ENCODE measurements at places on chromosomes 1 and 21. TPM values are rescaled to one million over a fixed set of nuclear protein-coding genes. Genes with fewer than 3 reads are reported as not detected.

DNA sequence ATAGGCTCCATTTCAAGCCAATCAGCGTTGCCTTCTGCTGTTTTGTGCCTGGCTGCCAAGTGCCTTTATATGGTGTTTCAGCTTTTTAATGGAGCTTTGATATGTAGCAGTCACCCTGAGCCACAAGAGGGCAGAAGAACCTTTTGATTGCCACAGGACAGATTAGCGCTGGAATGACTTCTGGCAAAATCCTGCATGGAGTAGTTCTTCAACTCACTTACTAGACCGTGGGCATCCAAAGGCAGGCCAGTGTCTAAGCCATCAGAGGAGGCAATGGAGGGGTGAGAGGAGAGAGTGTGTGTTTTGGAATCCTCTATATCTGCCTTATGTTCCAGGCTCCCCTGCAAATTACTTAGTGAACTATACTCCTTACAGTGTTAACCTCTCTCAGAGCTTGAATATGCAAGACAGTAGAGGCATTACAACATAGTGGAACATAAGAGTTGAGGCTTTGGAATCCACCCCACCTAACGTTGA, 56.2 kb downstream of the ST3GAL3 start:
- peak; percentile 72 for DNase-seq

DNA sequence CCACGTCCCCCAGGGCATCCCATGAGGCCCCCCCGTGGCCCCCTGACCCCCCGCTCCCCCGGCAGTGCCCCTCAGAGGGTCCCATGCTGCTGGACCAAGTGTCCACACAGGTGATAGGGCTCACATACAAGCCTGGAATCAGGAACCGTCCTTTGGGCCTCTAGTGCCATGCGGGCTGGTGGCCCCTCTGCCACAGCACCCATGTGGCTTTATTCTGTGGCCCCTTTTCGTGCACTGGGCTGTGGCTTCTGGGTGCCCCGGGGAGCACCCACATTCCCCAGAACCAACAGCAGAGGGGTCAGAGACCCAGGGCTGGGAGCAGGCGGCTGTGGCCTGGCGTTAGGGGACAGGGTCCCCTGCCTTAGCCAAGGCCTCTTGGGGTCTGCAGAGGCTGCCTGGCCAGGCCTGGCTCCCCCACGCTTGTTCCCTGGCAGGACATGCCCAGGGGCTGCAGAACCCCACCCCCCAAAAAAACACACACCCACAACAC, 31.7 kb downstream of the SLC19A1 start:
- DNase-seq = peak; percentile 16

Gene OR14K1
- not detected for total RNA-seq

- peak; percentile 69 for DNase-seq
Measured at GRCh38 chr21:44914176-44914874, 6.4 kb downstream of the ITGB2 start.

Gene KRTAP10-4
- total RNA-seq = not detected

DNA sequence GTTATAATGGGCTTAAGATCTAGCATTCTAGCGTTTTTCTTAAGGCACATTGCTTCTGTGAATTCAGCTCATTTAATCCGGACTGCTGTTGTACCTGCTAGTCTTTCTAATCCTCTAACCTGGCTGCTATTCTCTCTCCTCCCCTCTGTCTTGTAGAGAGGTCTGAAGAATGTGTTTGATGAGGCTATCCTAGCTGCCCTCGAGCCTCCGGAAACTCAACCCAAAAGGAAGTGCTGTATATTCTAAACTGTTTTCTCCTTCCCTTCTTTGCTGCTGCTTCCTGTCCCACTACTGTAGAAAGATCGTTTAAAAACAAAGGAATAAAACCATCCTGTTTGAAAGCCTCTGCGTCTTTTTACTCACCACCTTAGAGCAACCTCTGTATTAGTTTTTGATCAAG, 37.3 kb downstream of the CDC42 start:
- no peak for DNase-seq

Gene CASQ2
- 823 TPM for total RNA-seq

- DNase-seq = no peak
Measured at GRCh38 chr1:54047384-54048305, 5.4 kb downstream of the TMEM59 start.

Gene CEP85
- total RNA-seq = 41.0 TPM

DNA sequence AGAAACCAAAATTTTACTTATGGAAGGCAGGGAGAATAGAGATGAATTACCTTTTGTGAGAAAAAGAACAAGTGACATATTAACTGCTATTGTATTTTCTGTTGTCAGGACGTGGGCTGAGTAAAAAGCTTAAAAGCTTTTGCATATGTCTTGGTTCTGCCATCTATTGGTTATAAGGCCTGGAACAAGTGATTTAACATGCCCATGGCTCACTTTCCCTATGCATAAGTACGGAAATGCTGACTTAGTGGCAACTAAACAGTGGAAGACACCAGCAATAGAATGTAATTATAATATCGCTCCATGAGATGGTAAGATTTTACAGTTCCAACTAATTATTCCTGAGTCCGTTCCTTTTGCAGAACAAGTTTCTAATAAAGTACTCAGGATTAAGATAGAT, 6.7 kb upstream of the CTSS start:
- no peak for DNase-seq

- no peak for DNase-seq
Measured at GRCh38 chr1:46298387-46298786, 5.0 kb downstream of the LRRC41 start.

GRCh38 chr1:243525085-243525487, 269.2 kb downstream of the SDCCAG8 start:
- DNase-seq = no peak

Gene AMY2A
- not detected for total RNA-seq

GRCh38 chr1:38587766-38588165, 271.8 kb downstream of the RRAGC start:
- DNase-seq = no peak

- no peak for DNase-seq
Measured at GRCh38 chr1:162649583-162649982, 17.3 kb downstream of the DDR2 start.

Gene NMNAT2
- 32.8 TPM for total RNA-seq

DNA sequence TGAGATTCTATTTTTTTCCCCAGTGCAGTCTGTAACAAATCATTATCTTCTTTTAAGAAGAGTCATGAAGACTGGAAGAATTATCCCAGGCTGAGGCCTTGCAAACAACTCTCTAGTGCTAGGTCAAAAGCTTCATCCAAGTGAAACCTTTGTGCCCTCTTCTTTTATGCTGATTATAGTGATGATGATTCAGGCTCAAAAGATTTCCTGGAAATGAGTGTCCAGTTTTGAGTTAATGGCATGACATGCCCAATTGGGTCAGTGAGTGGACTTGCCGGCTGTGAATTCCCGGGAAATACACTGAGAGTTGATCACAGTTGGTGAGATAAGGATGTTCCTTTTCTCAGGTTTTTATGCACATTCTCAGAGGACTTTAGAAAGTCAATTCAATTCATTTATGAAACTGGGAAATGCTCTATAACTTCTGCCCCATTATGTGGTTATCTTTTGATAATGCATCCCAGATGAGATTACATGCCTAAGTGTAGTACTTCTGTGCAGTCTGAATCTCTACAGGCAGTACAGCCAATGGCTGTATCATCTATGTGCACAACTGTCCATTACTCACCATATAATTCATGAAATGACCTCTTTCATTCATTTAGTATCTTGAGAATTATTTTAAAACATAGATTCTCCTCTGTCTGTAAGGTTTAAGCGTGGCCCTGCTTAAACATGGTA, 66.2 kb downstream of the S1PR1 start:
- no peak for DNase-seq

Gene FMO1
- total RNA-seq = 0.25 TPM

DNA sequence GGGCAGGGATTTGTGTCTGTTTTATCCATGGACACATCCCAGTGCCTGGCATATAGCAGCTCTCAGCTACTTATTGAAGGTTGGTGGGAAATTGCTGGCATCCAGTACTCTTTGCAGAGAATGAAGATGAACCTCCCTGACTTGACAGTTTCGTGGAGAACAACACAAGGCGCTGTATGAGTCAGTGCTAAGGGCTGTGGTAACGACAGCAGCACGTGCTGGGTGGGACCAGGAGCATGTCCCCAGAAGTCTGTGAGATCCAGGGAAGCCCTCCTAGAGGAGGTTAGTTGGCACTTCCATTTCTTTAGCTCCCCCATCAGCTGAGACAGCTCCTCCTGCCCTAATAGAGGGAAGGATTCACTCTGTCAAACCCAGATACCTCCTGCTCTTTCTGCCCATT, 25.9 kb upstream of the IL19 start:
- DNase-seq = no peak

Gene ATF6
- 17.8 TPM for total RNA-seq

- no peak for DNase-seq
Measured at GRCh38 chr1:198677871-198678270, 39.0 kb downstream of the PTPRC start.

Gene CLEC20A
- total RNA-seq = not detected

GRCh38 chr1:74952786-74953185, 181.4 kb upstream of the LHX8 start:
- DNase-seq = no peak

DNA sequence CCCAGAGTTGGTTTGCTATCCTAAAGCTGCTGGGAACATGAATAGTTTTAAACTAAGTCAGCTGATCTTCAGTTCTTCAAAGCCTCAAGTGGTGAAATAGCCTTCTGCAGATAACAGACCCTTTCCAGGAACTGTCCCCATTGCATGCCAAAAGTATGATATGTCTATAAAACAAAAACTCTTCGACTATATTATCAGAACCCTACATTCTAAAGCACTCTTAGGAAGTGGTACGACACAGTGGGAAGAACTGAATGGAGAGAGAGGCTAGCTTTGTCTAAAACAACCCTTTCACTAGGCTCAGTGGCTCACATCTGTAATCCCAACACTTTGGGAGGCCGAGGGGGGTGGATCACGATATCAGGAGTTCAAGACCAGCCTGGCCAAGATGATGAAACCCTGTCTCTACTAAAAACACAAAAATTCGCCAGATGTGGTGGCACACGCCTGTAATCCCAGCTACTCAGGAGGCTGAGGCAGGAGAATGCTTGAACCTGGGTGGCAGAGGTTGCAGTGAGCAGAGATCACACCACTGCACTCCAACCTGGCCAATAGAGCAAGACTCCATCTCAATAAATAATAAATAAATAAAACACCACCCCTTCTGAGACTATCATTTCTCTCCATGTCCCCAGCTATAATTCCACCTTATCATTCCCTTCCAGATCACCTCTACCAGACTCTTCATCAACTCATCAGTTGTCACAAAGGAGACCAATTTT, 2.2 kb upstream of the FRRS1 start:
- no peak for DNase-seq

GRCh38 chr1:45348966-45349677, 8.9 kb upstream of the MUTYH start:
- DNase-seq = peak; percentile 78

DNA sequence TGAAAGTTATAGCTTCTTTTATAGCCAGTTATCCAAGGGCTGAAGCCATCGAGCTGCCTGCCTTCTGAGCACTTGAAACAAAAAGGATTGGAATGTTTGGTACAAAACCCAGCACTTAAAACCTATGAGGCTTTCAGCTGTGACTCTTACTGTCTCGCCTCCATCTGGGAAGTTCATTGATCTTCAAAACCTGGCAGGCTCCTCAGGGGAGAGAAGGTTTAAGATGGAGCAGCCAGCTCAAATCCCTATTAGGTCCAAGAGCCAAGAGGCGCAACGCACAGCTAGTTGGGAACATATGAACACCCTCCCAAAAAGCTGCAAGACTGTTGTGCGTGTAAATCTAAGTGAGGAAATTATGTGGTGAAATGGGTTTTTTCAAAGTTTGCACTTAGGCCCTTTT, 33.4 kb downstream of the BACE2 start:
- DNase-seq = no peak

- DNase-seq = peak; percentile 67
Measured at GRCh38 chr1:178341261-178341956, 155.4 kb downstream of the CLEC20A start.

Gene CTTNBP2NL
- total RNA-seq = 16.2 TPM

Gene MIXL1
- total RNA-seq = not detected

- no peak for DNase-seq
Measured at GRCh38 chr1:200139661-200140250, 112.2 kb downstream of the NR5A2 start.

DNA sequence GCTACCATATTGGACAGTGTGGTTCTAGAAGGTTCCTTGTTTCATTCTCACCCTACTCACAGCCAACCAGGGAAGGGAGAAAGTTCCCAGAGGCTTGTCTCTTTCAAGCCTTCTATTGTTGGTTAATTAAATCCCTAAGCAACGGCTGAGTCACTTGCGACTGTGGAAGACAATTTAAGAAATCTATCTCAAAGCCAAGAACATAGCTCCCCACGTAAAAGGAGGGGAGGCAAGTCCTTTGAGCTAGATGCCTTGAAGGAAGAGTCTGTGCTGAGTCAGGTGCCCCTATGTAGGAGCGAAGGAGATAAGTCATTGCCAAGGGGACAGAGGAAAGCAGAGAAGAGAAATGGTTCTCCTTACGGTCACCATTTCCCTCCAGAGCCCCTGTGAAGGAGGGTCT, 79.4 kb upstream of the PPP2R5A start:
- DNase-seq = no peak

- DNase-seq = no peak
Measured at GRCh38 chr21:42423197-42423675, 19.5 kb downstream of the UBASH3A start.

DNA sequence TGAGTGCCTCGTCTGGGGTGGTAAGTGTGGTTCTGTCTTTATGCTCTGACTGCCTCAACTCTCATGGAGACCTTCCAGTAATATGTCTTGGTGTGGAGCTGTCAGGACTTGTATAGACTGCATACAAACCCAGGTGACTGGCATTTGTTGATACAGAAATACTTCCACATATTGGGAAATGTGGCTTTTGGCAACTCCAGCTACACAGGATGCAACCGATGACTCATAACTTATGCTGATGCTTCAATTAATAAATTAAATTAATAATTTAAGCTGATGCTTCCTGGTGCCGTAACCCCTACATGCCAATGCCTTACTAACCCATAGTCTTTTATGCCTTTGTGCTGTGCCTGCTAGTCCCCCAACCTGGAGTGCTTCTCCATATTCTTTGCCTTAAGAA, 72.3 kb upstream of the ARTN start:
- DNase-seq = no peak

Gene NHLH1
- total RNA-seq = not detected

DNA sequence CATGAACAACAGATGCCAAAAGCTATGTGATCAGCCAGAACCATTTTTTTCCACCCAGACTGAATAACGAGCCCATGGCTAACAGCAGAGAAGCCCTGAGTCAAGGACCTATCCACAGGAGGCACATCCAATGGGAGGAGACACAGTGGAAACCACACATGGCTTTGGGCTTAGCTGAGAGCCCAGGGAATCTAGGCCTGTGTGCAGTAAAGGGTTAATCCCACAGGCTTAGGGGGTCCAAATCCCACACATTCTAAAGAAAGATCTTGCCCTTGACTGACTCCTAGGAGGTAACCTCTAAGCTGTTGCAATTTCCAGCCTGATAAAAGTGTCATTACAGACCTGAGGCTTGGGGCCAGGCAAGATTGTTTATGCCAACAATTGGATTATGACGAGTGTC, 194.5 kb downstream of the DSCAM start:
- no peak for DNase-seq

DNA sequence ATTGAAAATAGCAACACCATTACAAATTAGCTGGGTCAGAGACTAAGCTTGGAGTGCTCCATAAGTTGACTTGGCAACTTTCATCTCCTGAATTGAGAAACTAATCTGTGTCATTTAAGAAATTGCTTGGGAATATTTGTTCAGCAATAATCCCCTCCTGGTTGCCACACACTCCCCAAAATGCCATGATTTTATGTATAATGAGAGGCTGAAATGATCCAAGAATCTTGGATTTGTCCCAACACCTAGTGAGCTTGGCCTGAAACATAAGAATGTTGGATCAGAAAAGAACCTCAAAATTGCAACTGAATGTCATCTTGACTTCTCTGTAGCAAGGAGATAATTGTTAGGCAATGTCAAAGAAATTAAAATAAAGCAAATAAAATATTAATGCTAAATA, 805.9 kb upstream of the ADAMTS5 start:
- no peak for DNase-seq

Data from right cardiac atrium (tissue), 5 donors.